Activated CD4-positive, CD25-positive, alpha-beta regulatory T cell (primary cell): ENCODE measurements at places on chromosomes 5 and 9.

GRCh38 chr9:27423915-27424710, 100.0 kb upstream of the IFNK start:
- no peak for DNase-seq

DNA sequence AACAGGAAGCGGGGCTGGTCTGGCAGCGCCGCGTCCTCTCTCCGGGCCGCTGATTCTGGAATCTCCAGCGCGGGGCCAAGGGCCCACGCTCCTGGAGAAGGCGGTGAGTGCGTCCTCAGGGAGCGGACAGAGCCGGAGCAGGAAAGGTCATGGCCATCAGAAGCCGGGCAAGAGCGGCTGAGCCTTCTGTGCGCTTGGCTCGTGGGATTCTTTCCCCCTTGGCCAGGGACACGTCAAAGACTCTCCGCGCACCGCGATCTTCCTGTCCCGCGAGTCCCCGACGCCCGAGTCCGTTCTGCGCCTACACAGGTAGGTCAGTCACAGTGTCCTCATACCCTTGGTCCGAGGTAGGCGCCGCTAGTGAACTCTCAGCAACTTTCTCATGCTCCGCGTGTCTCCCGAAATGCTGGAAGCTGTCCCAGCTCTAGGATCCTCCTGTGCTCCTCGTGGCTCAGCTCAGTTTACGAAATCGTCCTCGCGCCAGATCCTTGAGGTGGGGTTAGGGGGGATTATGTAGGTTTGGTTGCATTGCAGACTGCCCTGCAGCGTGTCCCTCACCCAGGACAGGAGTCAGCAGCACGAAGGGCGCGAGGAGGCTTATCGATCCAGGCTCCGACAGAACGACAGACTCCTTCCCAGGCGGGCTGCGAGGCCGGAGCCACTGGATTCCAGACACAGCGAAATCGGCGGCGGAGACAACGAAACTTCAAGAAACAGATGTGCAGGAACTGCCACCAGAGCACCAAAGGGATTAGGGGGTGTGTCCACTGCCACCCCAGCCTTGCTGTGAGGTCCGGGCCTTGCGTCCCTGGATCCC, 8.7 kb downstream of the LHX6 start:
- DNase-seq = no peak

DNA sequence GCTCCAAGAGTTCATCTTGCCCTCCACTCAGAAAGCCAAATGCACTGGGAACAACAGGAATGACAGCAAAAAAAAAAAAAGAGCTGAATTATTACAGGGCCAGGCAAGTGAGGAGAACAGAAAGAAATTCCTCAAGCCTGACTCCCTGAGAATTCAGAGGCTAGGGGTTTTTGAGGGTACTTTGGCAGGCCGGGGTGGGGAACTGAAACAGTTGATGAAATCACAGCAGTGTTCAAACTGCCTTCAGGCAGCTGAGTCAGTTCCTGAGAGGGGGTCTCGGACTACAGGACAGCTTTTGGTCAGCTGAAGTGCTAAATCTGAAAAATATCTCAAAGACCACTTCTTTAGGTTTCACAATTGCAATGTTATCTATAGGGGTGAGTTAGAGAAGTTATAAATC, 419.4 kb downstream of the SEMA5A start:
- no peak for DNase-seq

GRCh38 chr5:152118676-152119470, 194.2 kb upstream of the GLRA1 start:
- DNase-seq = no peak
